CD4-positive, alpha-beta T cell treated with Interleukin-15 for 1 hour (primary cell): ENCODE measurements at places on chromosomes 3 and 15.

GRCh38 chr15:41124058-41124457, 8.0 kb upstream of the INO80 start:
- DNase-seq = no peak

DNA sequence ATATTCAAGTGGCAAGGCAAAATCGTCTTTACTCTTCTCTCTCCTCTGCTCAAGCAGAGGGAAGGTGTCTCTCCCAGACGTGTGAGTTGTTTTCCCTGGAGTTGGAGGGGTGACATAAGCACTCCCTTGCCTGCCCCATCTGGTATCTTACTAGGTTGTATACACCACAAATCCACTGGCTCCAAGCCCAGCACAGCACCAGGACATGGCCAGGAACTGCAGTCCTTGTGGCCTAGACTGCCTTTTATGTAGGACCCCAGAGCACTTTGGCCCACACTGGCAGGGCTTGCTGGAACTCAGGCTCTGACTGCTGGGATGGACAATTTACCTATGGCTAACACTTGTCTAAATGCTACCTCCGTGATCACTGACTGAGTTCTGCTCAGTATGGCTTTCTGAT, 34.0 kb downstream of the DZIP3 start:
- DNase-seq = no peak

GRCh38 chr3:197807969-197808587, 17.0 kb downstream of the LRCH3 start:
- no peak for DNase-seq

DNA sequence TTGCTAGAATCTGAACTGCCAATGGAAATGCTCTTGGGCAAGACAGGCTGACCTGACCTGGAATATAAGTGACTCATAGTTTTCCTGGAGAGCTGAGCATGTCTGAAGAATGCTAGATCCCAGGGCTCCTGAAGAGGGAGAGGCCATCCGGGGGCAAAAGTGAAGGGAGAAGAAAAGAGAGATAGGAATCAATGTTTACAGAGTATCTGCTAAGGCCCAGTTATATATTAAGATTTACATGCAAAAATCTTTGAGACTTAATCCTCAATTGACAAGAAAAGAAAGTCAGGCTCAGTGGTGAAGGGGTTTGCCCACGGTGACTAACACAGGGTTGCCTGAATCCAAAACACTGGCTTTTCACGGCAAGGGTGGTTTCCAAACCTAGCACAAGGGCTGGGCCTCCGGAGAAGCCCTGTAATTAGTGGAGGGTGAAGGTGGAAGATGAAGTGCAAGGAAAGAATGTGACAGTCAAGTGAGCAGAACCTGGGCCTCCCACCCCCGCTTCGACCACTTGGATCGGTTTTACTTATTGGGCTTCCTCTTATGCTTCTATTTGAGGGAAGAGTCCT, 91.7 kb upstream of the FGF12 start:
- DNase-seq = no peak

- DNase-seq = no peak
These were observed 114.9 kb downstream of the TMEM266 start for GRCh38 chr15:76174654-76175053.

- DNase-seq = no peak
These were observed 10.7 kb upstream of the ANXA2 start for GRCh38 chr15:60408463-60408981.

DNA sequence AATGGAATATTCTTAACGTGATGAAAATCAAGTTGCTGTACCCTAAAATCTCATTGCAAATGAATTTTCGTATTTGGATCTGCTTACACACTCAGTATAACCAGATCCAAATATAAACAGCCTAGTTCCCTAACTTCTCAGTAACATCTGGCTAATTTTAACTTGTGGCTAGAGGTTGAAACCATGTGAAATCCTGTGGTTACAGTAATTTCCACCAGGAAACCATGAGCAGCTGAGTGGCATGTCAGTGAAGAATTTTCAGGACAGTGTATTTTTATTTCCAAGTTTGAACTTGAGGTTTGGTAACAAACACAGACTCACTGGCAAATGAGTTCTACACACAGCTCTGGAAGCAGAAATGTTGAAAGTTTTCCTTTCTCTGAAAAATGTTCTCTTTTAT, 754.1 kb downstream of the NR2F2 start:
- DNase-seq = no peak
